NCI-H1417 treated with DMSO at 0.1 percent for 48 hours (cell line): ENCODE measurements at places on chromosomes 7 and 10.

GRCh38 chr10:48505394-48506112 lies 99.3 kb downstream of the ARHGAP22 start:
- no peak for DNase-seq

DNA sequence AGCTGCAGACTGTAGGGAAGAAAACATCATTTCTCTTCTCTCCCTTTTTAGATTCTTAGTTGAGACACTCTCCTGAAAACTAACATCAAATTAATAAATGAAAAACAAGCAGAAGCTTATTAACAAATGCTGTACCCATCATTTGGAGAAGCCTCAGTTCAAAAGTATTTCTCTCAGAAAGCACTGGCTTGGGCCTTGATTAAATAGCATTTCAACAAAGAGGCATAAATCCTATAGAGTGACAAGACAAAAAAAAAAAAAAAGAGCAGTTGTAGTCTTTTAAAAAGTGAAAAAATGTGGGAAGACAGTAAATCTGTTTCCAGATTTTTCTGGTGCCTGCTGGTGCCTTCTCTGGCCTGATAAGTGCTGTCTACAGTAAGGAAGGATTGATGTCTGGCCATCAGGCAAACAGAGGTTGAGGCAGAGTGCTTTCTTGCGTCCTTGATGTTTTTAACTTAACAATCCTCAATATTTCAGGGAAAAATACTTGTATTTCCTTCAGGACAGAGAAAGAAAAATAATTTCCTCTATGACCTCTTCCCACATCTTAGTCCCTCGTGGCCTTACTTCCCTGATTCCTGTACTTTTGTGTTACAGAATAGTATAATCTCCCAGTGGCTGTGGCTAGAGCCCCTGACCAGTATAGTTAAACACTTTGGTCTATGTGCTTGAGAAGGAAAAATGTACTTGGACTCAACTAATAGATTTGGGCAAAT lies 300.5 kb downstream of the HGF start:
- no peak for DNase-seq

DNA sequence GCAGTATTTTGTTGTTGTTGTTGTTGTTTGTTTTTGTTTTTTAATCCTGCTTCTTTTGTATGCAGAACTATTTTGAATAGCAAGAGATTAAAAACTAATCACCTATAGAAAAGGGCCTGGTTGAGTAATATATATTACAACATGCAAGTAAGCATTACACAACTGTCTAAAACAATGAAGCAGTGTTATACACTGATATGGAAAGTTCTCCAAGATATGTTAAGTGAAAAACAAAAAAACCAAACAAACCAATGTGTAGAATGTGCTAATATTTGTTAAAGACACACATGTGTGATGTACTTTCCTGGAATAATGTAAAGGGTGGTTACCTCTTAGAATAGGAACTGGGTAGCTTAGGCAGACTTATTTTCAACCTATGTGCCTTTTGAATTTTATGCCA lies 117.4 kb downstream of the ZNF365 start:
- DNase-seq = no peak

DNA sequence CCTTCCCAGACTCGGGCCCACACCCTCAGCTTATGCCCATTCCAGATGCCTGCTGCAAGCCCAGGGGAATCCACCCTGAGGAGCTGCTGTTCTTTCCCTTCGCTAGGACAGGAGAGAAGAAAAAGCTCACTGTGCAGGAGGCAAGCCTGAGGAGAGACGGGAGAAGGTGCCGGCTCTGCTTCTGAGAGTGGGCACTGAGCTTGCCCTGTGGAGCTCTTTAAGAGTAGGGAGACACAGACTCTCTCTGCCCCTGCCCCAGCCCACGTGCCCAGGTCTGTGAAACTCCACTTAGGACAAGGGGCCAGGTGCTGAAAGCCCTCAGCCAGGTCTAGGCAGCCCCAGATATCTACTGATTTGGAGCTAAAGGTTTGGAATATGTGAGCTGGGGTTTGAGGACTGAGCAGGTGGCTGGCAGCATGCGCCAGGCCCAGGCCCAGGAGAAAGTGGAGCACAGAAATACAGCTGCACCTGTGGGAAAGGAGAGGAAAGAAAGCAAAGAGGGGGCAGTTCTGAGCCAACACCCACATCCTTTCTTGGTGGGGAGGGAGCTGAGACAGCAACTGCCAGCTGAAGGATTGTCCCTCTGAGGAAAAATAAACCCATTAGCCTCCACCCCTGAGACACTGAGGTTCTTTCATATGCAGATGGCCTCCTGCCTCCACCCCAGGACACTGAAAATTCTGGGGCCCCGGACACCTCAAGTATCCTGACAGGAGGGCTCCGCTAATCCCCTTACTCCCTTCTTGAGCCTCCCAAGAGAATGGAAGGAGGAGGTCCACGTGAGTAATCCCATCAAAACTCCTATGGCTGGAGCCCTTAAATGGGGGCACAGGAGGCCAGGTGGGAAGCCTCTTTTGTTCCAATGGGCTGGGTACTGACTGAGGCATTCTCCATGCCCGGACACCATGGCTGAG lies 7.3 kb downstream of the POLL start:
- DNase-seq = no peak

DNA sequence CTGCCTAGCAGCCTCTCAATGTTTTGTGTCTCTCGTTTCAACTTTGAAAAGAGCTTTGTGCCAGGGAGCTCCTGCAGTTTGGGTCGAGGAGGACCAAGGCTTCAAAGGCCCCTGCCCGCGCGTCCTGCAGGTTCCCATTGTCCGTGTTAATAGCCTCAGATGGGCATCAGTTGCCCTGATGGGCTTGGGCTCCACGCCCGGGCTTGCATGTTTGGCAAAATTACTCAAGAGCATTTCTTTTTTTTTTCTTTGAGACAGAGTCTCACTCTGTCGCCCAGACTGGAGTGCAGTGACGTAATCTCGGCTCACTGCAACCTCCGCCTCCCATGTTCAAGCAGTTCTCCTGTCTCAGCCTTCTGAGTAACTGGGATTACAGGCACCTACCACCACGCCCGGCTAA lies 636.6 kb downstream of the SDK1 start:
- no peak for DNase-seq
